Cortex of kidney (tissue), 1 donor: ENCODE measurements at places on chromosomes 1 and 21.

- DNase-seq = no peak
Measured at GRCh38 chr21:34299168-34299539, 64.7 kb upstream of the KCNE2 start.

DNA sequence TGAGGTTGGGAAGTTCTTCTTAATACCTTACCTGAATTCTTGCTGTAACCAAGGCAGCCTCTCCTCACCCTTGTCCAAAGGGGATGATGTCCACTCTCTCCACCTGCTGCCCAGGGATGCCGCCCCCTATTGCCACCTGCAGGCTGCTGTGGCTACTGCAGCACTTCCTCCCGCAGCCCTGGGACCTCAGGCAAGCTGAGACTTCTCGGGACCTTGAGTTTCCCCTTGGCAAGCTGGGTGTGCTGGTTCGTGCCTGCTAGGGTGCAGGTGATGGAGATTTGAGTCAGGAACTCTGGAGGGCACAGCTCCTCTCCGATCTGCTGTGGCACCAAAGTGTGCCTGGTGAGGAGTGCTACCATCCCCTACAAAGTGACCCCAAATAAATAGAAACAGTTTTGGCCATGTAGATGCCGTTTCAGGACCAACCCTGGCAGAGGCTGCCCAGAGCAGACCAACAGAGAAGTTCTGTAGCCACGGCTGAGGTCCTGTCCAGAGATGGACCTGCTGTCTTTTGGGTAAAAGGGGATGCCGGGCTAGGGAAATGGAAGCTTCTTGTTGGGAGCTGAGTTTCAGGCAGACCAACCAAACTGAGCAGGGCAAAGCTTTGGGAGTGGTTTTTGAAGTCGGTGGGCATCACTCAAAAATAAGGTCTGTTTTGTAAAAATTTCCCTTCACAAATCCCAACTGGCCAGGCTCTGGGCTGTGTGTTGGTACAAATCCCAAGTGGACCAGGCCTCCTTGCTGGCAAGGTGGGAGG, 31.7 kb downstream of the RUNX3 start:
- no peak for DNase-seq

DNA sequence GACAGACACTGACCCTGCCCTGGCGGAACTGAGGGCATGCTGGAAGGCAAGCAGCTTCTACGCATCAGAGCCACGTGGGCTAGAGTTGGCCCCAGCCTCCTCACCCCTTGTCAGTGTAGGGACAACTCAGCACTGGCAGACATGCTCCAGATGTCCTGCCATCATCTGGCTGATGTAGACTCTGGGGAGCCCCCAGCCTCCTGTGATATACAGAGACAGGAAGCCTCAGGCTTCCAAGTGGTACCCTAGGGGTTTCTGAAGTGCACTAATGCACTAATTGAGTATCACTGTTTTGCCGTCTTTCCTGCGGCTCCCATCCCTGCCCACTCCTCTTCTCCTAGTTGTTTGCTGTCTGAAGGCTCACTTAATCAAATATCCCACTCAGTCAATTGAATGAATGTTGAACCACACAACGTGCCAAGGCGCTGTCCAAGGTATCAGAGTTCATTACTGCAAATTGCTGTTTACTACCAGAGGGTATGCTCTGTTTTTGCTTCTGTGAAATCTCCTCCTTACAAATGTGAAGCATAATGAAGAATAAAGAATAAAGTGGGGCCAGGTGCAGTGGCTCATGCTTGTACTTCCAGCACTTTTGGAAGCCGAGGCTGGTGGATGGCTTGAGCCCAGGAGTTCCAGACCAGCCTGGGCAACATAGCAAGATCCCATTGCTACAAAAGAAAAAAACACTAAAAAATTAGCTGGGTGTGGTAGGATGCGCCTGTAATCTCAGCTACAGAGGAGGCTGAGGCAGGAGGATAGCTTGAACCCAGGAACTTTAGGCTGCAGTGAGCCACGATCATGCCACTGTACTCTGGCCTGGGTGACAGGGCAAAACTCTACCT, 76.4 kb upstream of the ZBTB18 start:
- DNase-seq = no peak

DNA sequence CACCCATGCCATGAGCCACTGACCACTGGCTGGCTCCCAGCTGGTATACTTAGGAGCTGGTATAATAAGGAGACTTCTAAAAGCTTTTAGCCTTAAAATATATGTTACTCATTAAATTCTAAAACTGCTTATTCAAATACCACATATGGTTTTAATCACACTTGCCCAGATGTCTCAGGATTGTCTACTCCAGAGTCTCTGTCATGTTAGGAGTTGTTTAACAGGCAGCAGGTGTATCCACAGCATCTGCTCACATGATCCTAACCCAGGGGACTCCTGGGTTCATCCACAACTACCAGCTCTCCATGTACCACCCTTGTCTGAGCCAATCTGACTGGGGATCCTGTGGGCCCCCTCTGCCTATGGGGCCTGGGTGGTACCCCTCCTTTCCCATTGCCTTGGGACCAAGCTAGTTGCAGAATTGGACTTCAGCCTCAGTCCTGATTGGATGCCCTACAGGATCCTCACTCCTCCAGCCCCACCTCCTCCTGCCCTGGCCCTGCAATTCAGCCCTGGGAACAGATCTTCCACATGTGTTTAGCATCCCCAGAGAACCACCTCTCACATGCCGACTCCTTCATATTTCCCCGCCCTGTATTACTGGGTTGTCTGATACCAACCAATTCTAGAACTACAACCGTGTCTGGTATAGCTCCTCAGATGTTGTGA, 61.3 kb downstream of the BCAR3 start:
- DNase-seq = no peak

DNA sequence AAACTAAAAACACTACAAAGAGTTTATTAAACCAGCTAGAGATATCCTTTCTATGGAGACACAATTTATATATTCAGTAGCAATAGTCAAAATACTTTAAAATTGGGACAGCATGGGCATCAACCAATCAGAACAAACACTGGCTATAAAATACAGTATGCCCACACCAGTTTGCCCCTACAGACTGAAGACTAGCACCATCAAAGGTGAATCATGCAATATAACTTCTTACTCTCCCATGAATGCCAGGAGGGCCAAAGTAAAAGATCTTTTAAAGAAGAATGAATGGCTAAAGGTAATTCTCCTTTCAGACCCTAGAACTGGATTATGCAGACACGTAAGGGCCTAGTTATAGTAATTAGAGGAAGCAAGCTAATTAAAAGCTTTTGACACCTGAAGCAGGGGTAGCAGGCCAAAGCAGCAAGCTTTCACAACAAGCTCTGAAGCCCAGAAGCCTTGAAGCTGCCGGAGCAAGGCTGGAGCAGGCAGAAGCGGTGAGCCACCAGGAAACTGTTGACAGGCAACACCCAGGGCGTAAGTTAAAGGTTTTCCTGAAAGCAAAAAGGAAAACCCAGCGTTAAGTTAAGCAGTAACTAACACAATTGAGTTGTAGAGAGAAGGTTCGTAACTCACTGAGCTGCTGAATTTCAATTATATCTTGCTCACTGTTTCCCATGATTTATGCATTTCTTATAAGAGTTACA, 99.3 kb downstream of the CDC42BPA start:
- no peak for DNase-seq

DNA sequence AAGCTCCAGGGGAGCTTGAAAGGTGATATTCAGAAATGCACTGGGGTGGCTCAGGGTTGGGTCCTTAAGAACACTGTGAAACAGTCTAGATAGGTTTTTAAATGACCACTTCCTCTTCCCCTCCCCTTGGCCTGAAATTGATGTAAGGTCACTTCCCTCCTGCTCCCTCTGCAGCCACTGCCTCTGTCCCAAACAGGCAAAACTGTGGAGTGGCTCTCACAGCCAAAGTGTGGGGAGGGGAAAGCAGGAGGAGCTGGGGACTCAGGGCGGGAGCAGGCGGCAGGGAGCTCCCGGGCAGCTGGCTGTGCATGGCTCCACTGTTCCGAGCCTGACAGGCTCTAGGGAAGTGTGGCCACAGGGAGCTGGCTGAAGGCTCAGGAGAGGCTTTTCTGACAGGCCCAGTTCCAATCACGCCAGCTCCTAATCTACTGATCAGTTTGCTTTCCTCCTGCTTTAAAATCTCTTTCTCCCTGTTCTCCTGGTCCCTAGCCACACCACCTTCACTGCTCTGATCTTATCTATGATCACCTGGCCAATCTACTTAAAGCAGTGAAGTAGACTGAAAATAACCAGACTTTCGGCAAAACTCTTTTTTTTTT, 5.1 kb upstream of the CSRP1 start:
- DNase-seq = no peak

DNA sequence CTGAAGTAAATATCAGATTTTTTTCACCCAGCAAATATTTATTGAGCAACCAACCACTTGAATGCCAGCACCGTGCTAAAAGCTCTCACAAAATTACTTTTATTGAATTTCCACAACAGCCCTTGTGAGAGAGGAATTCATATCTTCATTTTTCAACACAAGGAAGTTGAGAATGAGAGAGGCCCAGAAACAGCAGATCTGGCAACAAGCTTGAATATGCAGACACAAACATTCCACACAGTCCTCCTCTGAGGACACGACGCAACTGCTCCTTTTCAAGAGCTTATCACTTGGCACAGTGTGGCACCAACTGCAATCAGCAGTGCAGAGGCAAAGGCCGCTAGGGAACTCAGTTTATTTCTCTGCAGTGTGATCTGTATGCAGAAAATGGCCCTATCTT, 32.2 kb upstream of the IFNAR2 start:
- DNase-seq = no peak

GRCh38 chr1:46413596-46413985, 19.5 kb downstream of the FAAH start:
- no peak for DNase-seq

DNA sequence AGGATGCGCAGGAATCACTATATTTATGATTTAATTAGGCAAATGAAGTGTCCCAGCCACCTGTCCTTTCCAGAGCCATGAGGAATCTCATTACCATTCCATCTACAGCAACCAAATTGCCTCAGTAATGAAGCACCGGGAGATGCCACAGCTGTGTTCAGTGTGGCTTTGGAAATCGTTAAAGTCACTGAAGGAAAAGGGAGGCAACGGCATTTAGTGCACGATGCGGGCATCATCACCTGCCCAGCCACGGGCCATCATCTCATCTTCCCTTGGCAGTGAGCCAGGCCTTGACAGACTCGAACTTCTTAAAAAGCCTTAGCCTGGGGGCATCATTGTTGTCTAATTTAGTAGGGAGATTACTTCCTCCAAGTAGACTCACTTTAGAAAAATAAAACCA, 67.8 kb downstream of the CNIH3 start:
- DNase-seq = no peak

DNA sequence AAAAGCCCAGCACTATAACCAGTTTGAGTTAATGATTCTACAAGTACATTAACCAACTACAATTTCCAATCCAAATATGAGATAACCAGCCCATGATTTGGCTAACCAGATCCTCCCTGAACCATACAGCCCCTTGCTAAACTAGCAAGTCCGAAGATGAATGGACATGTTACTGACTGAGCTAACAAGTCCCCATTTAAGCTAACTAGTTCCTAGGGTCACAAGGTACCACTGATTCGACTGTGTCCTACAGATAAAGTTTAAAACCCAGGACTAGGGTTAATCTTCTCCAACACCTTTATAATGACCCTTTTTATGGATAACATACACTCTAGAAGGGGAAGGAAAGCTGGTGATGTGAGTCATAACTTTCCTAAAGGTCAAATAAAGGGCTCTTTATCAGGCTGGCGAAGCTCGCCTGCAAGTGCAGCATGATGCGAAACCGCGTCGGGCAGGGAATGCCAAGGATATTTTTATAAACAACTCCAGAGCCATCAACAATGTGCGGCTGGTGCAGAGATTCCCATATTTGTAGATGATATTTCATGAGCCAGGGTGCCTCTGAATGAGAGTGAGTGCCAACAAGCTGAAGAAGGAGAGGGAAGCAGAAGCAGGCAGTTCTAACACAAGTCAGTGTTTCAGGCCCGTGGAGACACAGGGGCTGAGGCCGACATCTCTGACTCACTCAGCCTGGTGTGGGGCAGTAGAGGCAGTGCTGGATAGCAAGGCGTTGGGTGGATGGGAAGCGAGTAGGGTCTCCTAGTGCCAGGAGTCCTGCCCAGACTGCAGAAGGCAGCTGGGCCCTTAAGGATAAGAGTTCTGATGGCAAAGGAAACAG, 75.6 kb upstream of the ROR1 start:
- no peak for DNase-seq

DNA sequence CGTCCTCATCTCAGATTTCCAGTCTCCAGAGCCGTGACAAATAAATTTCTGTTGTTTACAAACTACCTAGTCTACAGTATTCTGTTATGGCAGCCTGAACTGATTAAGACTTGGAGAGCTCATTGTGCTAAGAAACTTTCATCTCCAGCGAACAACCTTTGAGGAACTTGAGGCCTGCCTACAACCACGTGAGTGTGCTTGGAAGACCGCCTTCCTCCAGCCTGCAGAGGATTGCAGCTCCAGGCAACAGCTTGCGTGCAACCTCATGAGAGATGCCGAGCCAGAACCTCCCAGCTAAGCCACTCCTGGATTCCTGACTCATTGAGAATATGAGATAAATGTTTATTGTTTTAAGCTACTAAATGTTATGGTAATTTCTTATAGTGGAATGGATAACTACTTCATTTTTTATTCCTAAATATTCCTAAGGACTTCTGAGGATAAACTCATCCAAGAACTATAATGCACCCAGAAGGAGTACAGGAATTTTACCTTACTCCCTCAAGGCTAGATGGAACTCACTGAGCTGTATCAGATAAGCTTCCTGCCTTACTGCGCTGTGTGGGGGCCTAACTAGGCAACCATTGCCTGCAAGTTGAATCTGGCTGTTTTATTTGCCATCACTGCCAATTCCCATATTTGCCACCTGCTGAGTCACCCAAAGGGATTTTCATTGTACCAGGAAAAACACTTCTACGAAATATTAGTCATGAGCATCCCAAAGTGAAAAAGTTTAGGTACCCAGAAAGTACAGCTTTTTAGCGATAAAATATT, 17.6 kb downstream of the FAM177B start:
- DNase-seq = no peak

DNA sequence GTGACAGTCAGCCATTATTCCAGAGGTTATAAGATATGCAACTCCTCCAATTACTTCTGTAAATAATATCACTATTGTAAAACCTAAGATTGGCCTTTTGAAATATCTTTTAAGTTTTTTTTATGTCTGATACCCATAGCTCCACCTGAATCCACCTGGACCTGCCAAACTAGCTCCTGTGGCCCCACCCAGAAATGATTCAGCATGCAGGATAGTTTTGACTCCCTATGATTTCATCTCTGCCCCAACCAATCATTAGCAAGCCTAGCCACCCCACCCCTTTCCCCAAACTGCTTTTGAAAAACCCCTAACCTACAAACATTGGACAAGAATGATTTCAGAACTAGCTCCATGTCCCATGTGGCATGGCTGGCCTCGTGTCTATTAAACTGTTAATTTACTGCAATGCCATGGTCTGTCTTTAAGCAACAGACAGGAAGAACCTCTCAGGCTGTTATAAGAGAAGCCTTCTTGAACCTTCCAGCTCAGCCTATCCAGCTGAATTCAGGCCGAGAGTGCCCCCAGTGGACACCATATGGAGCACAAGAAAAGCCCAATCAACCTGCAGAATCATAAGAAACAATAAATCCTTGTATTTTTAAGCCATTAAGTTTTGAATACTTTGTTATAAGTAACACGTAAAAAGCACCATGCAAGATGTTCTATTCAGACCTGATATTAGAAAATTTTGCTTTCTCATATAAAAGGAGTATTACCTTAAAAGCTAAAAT, 263.0 kb upstream of the ZRANB2 start:
- no peak for DNase-seq
